Kidney (tissue), 22 donors: ENCODE measurements at places on chromosomes 1 and 21.

- no peak for DNase-seq
These were observed 379 bp downstream of the RER1 start for GRCh38 chr1:2391931-2392509.

DNA sequence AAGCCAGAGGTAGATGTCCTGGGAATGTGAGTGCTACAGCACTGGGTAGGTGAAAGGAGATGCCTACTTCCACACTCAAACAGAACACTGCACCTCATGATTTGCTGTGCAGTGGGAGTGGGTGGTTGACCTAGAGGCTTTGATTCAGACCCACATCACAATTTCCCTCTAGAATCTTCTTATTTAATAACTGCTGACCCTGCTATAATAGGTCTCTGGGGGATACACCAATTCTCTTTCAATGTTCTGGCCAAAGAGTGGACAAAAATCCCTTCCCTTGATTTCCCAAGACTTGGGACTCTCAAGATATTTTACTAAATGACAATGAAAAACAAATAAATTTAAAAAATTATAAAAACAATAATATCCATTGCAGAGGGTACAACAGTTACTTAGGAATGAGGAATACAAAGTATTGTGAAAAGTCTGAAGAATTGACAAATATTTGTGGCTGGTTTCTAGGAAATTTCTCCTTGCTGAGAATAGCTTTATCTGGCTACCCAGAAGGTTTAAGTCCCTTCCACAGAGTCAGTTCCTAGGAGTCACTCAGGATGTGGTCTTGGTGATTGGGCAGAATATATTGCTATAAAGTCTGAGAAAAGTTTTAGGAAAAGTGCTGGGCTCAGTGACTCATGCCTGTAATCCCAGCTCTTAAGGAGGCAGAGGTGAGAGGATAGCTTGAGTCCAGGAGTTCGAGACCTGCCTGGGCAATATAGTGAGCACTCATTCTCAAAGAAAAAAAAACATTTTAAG lies 2.4 kb upstream of the FCGR2A start:
- no peak for DNase-seq

- no peak for DNase-seq
These were observed 60.4 kb downstream of the KCNN3 start for GRCh38 chr1:154809436-154810413.

DNA sequence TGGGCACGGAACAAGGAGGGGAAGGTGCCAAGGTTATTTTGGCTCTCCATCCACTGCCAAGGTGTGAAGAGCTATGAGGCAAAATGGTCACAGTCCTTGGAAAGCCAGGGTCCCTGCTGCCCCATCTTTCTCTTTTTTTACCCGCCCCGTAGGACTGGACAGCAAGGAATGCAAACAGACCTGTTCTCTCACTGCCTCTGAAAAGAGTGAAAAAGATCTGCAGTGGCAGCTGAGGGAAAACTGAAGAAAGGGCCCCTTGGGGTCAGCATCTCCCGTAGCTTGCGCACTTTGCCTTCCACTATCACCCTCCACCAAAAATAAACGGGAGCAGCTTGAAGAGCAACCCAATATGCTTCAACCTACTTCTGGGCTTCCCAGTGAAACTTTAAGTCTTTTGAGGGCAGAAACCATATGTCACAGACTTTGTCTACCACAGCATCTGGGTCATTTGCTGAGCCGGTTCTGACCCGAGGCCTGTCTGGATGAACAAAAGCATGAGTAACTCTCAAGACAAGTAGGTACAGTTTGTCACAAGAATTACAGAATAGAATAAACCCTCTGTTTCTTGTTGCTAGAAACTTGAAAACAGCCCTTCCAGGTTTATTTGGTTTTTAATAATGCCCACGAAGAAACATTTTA lies 9.4 kb upstream of the KIF14 start:
- DNase-seq: no peak

DNA sequence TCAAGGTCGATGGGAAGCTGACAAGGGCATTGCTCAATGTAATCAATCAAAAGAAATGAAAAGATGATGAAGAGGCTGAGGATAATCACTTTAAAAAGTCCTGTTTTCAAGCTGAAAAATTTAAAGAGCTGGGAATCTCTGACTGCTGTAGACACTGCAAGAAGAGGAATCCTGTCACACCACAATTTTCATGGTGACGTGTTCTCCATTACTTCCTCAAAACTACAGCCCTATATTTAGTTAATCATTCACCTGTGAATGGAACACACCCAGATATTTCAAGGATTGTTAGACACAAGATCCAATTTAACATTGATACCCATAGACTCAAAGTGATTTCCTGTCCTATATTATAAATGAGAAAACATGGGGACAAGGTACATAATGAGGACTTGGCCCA lies 1048.3 kb downstream of the AMY1C start:
- DNase-seq: no peak

DNA sequence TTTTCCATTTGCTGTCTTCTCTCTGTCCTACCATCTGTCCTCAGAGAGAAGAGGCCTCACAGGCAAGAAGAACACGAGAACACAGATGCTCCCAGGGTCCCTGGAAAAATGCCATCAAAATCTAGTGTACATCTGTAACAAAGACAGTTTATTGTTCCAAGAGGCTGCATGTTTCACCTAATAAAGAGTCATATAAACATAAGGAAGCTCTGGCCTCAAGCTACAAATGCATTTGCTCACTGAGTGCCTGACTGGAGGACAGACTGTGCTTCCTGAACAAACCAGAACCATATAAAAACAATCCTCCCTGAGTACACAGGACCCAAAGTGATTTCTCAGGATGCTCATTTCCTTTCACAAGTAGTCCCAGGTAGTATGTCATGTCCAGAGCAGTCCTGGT lies 76.3 kb upstream of the SLC44A3 start:
- no peak for DNase-seq

GRCh38 chr1:159911326-159912070 lies 11.5 kb upstream of the CFAP45 start:
- DNase-seq: no peak

GRCh38 chr1:241916196-241916595 lies 41.4 kb upstream of the BECN2 start:
- no peak for DNase-seq

DNA sequence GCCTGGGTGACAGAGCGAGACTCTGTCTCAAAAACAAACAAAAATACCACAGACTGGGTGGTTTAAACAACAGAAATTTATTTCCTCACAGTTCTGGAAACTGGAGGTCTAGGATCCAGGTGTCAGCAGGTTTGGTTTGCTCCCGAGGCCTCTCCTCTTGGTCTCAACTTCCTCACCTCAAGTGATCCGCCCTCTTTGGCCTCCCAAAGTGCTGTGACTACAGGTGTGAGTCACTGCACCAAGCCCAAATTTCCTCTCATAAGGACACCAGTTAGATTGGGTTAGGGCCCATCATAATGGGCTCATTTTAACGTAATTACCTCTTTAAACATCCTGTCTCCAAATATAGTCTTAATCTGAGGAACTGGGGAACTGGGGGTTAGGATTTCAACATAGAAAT lies 35.5 kb downstream of the MFSD2A start:
- no peak for DNase-seq

GRCh38 chr1:180909462-180909976 lies 3.2 kb upstream of the KIAA1614 start:
- peak; percentile 76 for DNase-seq

DNA sequence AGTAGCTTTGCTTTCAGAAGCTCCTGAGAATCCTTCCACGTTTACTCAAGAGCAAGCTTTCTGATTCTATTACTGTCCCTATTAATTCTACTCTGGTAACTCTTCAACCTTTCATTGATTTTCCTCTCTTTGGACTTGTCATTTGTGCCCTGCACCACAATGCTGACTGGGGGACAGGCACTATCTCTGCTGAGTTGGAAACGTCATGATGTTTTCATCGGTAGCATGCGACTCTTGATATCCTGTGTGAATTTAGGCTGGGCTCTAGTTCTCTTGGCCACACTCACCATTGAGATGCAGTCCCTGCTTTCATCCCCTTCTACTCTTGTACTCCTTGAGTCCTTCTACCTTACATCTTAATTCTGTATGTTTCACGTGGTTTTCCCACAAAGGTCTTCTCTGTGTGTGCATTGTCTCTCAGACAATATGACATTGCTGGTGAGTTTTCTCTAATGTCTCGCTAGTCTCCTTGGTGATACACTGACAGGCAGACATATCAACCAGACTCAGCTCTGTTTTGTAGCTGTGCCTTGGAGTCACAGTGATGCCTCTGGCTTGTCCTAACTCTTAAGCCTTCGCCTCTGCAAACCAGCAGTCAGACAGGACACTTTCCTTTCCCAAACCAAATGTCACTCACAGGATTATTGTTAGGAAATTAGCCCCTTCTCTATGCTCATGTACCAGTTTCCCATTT lies 223.6 kb upstream of the ADGRL2 start:
- DNase-seq: no peak
